ENCODE measurements at places on chromosomes 1 and 21.

- DNase-seq = peak; percentile 2
Measured at GRCh38 chr21:25298512-25299491, 308.5 kb downstream of the MRPL39 start.

- no peak for DNase-seq
Measured at GRCh38 chr1:204524986-204525385, 8.8 kb downstream of the MDM4 start.

- DNase-seq = no peak
Measured at GRCh38 chr1:39951926-39952325, 3.0 kb upstream of the MFSD2A start.

DNA sequence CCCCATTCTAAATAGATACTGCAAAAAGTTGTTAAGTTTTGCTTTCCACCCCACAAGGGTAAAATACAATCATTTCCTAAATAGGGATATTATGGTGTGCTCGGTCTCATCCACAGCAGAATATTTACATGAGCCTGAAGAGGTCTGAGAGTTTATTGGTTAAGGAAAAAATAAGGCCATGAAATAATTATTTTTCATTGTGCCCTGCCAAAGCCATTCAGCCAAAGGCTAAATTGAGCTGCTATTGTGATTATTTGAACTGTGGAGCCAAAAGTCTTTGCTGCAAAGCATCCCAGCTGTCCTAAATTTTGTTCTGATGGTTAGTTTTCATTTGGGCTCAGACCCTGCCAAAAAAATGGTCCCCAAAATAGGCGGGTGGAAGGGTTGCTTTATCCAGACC lies 298.7 kb upstream of the ESRRG start:
- DNase-seq = no peak

DNA sequence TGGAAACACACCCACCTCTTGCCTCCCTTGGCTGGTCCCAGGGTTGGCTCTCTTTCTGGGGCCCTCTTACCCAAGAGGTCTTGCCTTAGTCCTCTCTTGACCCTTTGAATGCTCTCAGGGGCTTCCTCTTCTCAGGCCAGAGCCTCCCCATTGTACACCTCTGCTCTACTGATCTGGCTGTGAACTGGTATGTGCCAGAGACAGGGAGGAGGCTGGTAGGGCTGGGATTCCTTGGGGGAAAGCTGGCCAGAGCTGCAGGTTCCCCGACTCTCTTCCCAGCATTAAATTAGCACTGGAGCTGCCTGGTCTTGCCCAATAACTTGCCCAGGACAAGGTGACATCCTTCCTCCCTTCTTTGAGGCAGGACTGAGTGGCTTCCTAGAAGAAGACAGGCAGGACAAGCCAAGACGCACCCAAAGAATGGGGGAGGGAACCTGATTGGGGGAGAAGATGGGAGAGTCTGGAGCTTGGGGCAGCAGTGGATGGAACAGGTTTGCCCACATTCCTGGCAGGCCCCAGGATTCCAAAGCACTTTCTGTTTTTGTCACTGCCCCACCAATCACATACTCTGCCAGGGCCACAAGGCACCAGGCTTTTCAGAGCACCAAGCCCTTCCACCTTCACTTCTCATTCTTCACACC lies 37.2 kb upstream of the CITED4 start:
- DNase-seq = no peak

DNA sequence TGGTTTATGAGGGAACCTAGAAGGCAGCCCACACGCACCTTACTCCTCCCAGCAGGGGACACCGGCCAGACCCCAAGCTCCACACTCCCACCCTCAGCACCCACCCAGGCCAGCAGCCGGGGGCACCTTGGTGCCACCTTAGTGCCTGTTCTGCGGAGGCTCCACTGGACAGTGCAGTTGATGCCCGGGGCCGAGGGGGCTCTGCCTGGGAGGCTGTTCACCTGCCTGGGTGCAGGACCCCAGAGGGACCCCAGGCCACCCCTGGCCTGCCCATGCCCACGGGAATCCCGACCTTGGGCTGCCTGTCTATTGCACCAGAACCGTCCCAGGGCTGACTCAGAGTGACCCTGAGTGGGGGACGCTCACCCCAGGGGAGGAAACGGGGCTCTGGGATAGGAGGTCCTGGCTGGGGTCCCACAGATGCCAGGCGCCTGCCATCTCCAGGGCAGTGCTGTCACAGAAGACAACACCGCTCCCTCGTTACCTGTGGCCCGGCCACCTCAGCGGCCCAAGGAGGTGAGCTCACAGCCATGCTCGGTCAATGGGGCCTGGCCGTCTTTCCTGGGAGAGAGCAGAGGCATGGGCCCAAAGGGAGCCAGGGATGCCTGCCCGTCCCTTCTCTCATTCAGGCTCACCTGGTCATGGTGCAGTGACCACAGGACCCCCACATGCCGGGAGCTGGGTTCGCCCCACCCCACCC lies 696 bp downstream of the SCNN1D start:
- DNase-seq = no peak

DNA sequence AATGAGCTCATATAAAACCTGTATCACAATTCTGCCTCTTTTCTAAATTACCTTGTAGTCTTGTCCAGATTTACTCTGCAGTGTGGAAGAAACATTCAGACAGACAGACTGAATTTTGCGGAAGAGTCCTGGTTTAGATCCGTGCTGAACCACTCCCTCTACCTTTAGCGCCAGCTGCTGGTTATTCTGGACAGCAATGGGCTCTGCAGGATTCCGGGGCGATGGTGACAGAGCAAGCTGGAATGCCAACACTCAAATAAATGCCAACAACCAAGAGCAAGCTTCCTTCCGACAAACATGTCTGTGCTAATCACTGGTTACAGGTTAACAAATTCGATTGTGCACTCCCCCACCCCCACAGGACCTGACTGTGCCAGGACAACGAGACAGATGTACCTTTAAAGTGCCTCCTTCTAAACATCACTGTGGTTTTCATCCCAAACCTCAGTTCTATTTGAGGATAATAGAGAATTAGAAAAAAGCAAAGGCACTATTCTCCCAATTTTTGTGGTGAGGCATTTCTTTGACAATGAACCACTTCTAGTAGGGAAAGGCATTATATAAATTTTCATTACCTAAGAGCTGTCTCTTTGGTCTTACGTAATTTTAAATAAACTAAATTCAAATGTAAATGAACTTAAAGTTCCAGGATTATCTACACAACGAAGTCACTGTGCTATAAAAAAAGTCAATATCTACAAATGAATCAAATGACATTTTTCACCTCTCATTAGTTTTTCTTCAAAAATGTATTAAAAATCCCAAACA lies 90.4 kb downstream of the INTS7 start:
- no peak for DNase-seq

DNA sequence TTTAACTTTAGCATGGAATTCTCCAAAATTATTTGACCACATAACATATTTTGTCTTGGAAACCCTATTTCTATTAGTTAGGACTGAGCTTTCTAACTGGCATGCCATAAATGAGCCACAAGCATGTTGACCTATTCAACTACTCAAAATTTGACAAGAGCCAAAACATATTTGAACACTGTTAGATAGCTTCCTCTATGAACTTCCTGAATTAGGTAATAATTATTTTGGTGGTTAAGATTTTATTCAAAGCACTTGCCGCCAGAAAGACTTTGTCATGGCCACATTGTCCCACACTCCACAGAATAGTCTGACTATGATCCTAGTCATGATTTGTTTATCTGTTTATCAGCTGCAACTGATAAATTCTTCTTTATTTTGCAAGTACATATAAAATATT lies 23.1 kb upstream of the CTPS1 start:
- DNase-seq = peak; percentile 21

GRCh38 chr1:158496374-158496773 lies 24.4 kb downstream of the OR10R2 start:
- no peak for DNase-seq

- no peak for DNase-seq
Measured at GRCh38 chr1:64502931-64503330, 33.0 kb downstream of the CACHD1 start.

GRCh38 chr21:35503671-35504070 lies 454.6 kb upstream of the RUNX1 start:
- no peak for DNase-seq

GRCh38 chr1:114072246-114072645 lies 81.4 kb downstream of the SYT6 start:
- no peak for DNase-seq

DNA sequence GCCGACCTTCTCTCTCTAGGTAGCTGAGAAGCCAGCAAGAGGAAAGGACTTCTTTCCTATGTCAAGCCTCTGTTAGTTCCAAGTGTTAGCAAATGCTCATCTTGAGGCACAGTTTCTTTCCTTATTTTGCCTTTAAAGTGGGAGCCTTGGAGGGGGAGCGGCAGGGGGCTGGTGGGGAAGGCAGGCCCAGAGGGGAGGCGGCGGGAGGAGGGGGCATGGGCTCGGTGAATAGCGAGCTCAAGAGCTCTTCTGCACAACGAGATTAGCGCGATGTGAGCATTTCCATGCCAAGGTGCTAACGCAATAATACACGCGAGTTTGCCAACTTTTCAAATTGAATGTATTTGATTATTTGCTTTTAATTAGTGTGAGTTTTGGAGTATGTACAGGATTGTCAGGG lies 372.6 kb downstream of the RPS6KC1 start:
- no peak for DNase-seq

DNA sequence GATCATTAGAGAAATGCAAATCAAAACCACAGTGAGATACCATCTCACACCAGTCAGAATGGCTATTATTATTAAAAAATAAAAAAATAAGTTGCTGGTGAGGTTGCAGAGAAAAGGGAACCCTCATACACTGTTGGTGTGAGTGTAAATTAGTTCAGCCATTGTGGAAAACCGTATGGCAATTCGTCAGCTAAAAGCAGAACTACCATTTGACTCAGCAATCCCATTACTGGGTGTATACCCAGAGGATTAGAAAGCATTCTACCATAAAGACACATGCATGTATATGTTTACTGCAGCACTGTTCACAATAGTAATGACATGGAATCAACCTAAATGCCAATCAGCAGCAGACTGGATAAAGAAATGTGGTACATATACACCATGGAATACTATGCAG lies 42.2 kb downstream of the GIPC2 start:
- no peak for DNase-seq

- DNase-seq = peak; percentile 28
Measured at GRCh38 chr1:159015440-159015909, 5.8 kb downstream of the IFI16 start.

DNA sequence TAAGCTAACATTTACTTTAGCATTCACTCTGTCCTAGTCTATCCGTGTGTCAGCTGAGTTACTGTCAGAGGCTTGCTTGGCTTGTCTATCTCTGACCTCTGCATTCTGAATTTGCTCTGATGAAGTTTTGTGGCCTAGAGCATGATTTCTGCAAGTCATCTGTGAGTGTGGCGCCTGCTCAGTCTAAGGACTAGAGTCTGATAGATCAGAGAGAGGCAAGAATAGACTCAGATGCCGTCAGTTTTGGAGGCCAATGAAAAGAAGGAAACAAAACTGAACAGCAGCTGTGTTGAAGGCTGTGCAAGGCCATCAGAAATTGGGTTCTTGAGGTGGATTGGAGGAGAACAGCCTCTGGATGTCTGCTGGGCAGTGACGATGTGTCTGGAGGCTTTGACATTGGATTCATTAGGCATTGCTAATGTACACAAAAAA lies 573.1 kb downstream of the USP25 start:
- no peak for DNase-seq

GRCh38 chr21:15976807-15977206 lies 247.0 kb downstream of the USP25 start:
- no peak for DNase-seq

DNA sequence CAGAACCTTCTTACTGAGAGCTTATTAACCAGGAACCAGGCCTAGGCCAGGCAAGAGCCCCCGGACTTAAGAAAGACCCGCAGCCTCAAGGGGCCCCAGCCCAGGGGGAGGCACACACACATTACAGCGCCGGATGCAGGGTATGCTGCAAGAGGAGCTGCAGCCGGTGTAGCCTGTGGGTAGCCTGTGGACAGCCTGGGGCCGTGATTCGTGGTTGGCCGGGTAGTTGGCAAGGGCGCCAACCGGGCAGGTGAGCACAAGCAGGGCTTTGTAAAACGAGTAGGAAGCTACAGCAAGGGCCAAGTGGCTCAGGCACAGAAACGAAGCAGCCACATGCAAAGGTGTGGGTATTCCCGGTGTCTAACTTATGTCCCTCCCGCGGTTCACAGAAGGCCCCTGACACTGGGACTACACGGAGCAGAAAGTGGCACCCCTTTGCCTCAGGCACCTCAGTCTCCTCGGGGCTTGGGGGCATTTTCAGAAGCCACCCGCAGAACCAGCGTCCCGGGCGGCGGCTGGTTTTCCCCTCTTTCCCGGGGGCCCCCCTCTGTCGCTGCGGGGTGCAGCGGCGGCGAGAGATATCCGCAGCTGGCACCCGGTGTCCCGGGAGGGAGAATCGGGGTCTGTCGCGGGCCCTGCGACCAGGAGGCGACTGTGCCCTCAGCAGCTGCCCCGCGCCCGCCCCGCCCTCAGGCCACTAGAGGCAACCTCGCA lies 40.8 kb downstream of the KIAA1614 start:
- DNase-seq = peak; percentile 42

GRCh38 chr1:218493986-218494385 lies 148.8 kb downstream of the TGFB2 start:
- no peak for DNase-seq

- no peak for DNase-seq
Measured at GRCh38 chr1:46001081-46001785, 131.2 kb downstream of the PIK3R3 start.

GRCh38 chr1:206036663-206037455 lies 13.2 kb upstream of the CTSE start:
- no peak for DNase-seq

DNA sequence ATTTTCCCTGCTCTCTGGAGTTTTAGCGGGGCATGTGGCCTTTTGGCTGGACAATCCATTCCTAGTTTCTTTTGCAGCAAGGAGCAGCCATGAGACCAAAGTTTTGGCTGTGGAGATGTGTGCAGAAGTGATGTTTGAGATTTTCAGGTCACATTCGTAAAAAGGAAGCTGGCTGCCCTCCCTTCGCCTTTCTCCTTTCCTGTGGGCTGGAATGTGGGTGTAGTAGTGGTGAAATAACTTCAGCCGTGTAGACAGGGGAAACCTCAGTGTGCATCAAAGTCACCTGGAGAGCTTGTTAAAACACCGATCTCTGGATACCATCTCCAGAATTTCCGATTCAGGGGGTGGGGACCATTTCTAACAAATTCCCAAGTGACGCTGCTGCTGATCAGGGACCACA lies 5.3 kb upstream of the GPR88 start:
- DNase-seq = no peak

DNA sequence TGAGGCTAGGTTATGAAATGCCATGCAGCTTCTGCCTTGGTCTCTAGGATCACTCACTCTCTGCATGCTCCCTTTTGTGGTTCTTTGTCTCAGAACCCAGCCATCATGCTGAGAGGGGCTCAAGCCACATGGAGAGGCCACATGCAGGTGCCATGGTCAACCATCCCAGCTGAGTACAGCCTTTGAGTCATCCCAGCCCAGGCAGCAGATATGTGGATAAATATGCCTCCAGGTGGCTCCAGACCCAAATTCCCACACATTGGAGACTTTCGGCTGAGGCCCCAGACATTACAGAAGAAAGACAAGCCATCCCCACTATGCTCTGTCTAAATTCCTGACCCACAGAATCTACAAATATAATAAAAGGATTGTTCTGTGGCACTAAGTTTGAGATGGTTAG lies 102.0 kb downstream of the LHX9 start:
- no peak for DNase-seq

- DNase-seq = no peak
Measured at GRCh38 chr1:15513192-15513591, 10.8 kb downstream of the CASP9 start.

Data from GM19239 (cell line).